ENCODE measurements at places on chromosomes 1 and 21.

DNA sequence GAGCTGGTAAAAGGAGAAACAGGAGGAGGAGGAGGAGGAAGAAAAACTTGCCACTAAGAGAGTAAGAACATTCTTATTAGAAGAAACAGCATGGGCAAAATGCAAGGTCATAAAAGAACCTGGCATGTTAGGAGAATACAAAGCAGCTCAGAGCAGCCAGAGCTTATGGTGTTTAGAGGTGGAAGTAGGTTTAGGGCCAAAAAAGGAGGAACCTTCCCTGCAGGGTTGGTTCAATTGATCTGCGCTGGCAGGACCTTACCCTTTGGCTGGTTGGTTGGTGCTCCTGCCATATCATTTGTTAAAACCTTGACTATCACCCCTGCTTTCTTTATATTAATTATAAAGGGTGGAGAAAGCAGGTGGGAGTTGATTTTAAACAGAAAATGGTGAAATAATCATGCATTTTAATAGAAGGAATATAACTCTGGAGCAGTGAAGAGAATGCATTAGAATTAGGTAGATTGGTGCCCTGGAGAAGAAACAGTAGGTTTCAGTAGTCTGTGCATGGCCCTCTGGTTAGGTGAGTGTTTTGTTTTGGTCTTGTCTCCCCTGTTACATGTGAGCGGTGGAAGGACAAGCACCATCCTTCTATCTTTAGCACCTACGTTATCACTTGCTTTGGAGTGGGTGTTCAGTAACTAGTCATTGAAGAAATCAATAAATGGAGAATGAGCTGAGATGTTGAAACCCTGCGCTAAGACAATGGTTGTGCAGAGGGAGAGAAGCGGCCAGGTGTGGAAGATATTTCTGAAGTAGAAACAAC lies 110.4 kb upstream of the NGF start:
- H3K4me3 ChIP-seq, result no peak overlapping the region
- DNase-seq, result no peak
- no peak overlapping the region for H3K27ac ChIP-seq
- no peaks in the 10 kb centered on the region for H3K4me1 ChIP-seq

DNA sequence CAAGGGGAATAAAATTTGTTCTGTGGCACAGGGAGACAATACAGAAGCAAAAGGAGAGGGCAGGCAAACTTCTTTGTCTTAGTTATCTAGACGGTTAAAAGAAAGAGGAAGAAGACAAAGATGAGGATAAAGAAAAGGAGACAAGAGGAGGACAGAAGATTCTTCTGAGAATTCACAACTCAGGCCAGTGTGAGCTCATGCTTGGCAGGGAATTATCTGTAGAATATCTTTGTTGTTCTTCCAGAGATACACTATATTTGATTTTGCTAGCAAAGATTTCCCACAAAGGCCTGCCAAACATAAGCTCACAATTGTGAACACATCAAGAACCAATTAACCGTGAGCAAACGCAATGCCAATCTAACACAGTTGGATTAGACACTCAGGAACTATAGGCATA lies 21.4 kb downstream of the SLC16A1 start:
- H3K36me3 ChIP-seq, result no peaks in the 10 kb centered on the region
- H3K27ac ChIP-seq, result peak overlapping the region; percentile 41
- DNase-seq, result no peak
- peaks cover 41% of the 10 kb centered on the region for H3K4me1 ChIP-seq
- H3K4me3 ChIP-seq, result no peak overlapping the region
- H3K27me3 ChIP-seq, result no peaks in the 10 kb centered on the region

GRCh38 chr1:93847811-93848288 lies 31.2 kb downstream of the DNTTIP2 start:
- H3K36me3 ChIP-seq, result no peaks in the 10 kb centered on the region
- peak overlapping the region; percentile 32 for H3K27ac ChIP-seq
- no peaks in the 10 kb centered on the region for H3K27me3 ChIP-seq
- H3K4me1 ChIP-seq, result no peaks in the 10 kb centered on the region
- peak; percentile 88 for DNase-seq
- peak overlapping the region; percentile 84 for H3K4me3 ChIP-seq

DNA sequence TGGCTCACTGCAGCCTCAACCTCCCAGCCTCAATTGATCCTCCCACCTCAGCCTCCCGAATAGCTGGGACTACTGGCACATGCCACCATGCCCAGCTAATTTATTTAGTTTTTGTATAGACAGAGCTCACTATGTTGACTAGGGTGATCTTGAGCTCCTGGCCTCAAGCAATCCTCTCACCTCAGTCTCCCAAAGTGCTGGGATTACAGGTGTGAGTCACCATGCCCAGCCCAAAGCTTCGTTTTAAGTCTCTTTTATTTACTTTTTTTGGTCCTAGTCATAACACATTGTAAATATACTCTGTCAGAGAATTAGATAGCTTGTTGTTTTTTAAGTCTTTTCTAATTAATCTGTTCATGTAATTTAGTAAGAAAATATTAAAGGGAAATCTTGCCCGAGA lies 42.8 kb downstream of the KCNK1 start:
- peaks cover 28% of the 10 kb centered on the region for H3K4me1 ChIP-seq
- peaks cover 5% of the 10 kb centered on the region for H3K36me3 ChIP-seq
- H3K27ac ChIP-seq, result no peak overlapping the region
- DNase-seq, result no peak
- no peaks in the 10 kb centered on the region for H3K27me3 ChIP-seq

DNA sequence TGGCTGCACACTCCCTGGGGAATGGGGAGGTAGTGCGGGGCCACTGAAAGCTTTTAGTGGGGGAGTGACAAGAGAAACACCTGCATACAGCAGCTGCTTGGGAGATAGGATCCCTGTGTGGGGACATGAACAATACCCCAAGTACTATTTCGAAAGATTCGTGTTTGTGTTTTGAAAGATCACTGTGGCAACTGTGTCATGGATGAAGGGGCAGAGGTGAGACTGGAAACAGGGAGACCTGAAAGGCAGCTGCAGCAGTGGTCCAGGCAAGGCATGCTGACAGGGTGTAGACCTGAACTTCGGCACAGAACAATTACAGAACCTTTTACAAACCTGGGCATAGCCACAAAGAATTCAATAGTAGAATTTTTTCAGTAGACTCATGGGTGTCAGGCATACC lies 32.9 kb downstream of the TENT5C start:
- no peak overlapping the region for H3K27ac ChIP-seq
- no peaks in the 10 kb centered on the region for H3K27me3 ChIP-seq
- H3K4me1 ChIP-seq, result no peaks in the 10 kb centered on the region
- no peaks in the 10 kb centered on the region for H3K36me3 ChIP-seq

DNA sequence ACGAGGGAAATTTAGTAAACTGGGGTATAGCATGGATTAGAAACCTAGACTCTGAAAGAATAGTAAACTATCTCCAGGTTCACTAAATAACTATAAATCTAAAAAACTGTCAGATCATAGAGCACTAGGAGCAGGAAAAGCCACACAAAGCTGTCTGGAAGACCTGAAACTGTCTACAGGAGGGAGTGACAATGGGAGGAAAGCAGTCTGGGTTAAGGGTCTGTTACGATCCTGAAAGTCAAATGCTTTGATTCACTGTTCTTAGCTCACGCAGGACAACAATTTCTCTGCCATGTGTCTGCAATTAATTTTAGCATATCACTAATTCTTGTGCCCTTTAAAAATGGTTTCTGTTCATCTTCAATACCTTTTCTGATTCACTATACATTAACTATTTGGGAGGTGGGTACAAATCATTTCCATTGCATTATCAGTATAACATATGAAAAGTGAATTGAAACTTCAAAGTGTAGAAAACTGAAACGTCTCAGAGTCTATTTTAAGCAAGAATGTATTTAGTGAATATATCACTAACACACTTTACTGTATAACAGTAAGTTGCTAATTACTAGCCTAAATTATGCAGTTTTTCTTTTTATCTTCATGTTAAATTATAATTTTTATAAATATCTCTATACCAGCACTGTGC lies 18.4 kb downstream of the CEP170 start:
- DNase-seq, result no peak
- 0 out of 2 replicates have a peak overlapping the region, but pooled peaks have one; percentile 33 for H3K27ac ChIP-seq

GRCh38 chr21:44846485-44847260 lies 26.8 kb downstream of the PTTG1IP start:
- H3K4me1 ChIP-seq, result peaks cover 11% of the 10 kb centered on the region
- H3K36me3 ChIP-seq, result 0 out of 2 replicates have a peak, but pooled peaks cover 21% of the 10 kb centered on the region
- H3K27me3 ChIP-seq, result no peaks in the 10 kb centered on the region
- peak overlapping the region; percentile 36 for H3K4me3 ChIP-seq

GRCh38 chr1:209580577-209580976 lies 2.9 kb upstream of the CAMK1G start:
- no peak for DNase-seq
- no peak overlapping the region for H3K4me3 ChIP-seq
- peaks cover 5% of the 10 kb centered on the region for H3K4me1 ChIP-seq

- no peaks in the 10 kb centered on the region for H3K36me3 ChIP-seq
- H3K4me1 ChIP-seq, result no peaks in the 10 kb centered on the region
- no peak overlapping the region for H3K4me3 ChIP-seq
- no peak overlapping the region for H3K27ac ChIP-seq
Observed at GRCh38 chr21:37780991-37781983, 135.0 kb downstream of the KCNJ6 start.

All from GM23338 (cell line).